Neural progenitor cell (in vitro differentiated cells): ENCODE measurements at places on chromosomes 3 and 15.

DNA sequence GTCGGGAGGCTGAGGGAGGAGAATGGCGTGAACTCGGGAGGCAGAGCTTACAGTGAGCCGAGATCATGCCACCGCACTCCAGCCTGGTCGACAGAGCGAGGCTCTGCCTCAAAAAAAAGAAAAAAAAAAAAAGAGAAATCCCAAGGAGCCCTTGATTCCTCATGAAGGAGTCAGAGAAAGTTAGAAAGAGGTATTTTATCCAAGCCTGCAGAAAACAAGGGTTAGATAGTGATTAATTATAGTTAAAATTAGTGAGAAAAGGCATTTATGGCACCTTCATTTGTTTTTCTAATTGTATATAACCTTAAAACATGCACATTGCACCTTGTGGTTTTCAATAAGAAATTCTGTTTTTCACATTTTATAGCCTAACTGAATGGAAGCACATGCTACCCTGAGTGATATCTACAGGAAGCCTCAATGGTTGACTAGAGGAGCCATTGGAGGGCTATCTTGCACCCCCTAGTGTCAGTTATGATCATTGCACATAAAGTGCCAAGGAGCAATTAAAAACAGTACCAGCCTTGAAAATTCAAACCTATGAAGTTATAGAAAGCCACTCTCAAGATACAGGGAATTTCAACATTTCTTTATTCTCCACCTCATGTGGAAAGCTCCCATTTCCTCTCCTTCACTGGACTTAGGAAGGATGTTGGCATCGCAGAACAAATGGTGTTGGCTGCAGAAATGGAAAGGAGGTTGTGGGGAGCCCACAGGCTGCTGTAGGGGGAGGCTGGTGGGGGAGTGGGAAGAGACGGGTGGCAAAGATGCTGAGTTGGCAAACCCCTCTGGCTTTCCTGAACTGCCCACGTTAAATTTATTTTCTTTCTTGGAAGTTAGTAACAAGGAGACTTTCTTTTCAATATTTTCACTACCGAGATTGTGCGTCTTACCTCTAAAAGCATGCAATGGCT, 48.5 kb downstream of the ITGA11 start:
- DNase-seq, result peak; percentile 54

GRCh38 chr15:92676561-92676960, 21.0 kb upstream of the FAM174B start:
- DNase-seq, result no peak

GRCh38 chr3:41208507-41209220, 9.4 kb downstream of the CTNNB1 start:
- DNase-seq, result no peak

GRCh38 chr15:65355173-65355987, 22.4 kb downstream of the IGDCC3 start:
- DNase-seq, result peak; percentile 98
